ENCODE measurements at places on chromosomes 7 and 10. TPM values are rescaled to one million over a fixed set of nuclear protein-coding genes. Genes with fewer than 3 reads are reported as not detected.

ZNF425 gene
- total RNA-seq, result 0.73 TPM

DNA sequence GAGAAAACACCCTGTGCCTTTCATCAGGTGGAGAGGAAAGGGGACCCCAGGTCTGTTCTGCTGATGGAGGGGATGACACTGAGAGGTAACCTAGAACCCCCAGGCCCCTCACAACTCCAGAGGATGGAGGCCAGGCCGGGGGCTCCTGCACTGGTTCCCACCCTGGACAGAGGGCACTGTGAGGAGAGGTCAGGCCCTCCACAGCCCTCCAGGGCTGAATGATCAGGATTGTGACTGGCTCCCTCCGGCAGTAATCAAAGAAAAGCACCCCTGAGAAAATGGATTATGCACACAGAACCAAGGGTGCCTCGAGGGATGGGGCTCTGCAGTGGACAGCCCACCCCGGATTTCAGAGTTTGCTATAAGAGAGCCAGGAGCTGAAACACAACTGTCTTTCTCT is 502.8 kb downstream of the TCERG1L start:
- no peak for DNase-seq

DNA sequence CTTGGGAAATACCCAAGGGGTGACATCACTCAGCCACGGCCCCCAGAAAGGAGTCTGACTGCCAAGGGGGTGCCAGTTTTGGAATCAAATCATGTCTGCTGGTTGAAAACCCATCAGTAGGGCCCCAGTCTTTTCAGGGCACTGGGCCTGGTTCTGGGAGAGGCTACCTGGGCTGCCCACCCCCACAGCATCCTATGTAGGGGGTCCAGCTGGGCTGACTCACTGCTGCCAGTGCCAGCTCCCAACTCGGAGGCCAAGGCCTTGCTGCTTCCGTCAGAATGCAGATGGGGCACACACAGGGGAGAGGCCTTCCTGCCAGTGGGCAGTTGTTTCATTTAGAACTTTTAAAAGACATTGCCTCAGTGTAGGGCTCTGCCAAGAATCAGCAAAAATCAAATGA is 39.5 kb upstream of the DMBT1 start:
- DNase-seq, result no peak

DNA sequence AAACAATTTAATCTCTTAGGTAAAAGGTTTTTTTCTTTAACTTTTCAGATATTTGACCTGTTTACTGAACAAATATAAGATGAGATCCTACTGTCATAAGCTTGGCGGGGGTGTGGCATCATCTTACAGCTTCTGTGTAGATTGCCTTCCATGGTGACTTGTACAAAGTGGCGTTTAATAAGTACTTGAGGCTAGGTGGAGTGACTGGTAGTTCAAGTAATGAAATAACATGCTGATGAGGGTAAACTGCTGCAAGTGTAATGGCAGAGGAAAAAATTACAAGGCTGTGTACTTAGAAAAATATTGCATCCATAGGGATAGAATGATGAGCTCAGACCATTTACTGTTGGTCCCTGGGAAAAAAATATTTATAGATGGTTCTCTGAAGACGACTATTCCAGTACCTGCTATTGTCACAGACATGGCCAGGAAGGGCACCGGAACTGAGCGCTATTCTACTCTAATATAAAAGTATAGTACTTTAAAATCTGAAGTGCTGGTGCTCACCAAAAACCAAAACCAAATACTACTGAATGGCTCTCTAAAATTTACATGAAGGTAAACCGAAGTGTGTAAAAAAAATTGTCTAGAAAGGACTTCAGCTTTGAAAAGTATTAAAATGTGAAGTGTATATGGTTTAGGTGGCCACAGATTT is 42.4 kb downstream of the DNAH11 start:
- DNase-seq, result no peak

DNA sequence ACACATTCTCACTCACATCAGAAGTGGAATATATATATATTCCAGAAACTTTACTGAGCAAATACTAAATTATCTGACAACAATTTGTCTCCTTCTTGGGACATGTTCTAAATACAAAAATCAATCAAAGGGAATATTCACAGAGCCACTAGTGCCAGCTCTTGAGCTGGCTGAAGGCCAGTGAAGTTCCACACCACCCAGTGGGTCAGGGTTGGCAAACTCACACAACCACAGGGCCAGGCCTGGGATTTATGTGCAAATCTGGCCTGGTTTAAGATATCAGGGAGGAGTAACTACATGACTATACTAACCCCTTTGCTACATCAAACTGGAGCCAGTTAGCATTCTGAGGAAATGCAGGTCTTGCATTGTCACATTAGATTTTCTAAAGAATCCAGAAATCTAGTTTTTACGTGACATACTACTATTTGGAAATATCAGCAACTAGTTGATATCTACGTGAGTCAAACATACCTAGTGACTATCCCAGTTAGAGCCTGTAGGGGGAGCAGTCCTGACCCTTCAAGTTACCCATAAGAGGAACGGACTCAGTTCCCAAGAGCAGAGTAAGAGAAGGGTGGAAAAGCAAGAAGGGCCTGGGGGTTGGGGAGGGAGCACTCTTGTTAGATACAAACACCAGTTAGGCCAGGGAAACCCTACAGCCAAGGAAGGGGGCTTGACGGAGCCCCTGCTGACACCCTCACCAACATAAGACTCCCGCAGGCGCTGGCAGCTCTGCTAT is 600.4 kb downstream of the KCNMA1 start:
- no peak for DNase-seq

- DNase-seq, result no peak
Measured at GRCh38 chr10:119499677-119500002, 42.9 kb downstream of the RGS10 start.

DNA sequence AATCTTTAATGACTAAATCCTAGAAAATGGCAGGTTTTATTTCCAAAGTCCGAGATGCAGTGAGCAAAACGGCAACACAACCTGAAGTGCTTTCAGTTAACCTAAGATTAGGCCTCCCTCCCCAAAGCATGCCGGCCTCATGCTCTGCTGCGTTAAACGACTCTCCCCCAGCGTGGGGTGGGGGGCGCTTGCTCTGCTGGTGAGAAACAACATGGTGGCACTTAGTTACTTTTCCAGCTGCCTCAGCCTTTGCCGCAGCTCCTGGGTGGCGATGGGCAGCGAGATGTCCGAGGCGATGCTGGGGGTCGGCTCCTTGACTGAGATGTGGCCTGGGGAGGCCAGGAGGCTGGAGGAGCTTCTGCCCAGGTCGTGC is 36.7 kb upstream of the NCAPG2 start:
- no peak for DNase-seq
